ENCODE measurements at places on chromosomes 4 and X.
A peak's percentile ranks its signal among the peaks of the same experiment; 100 is the strongest.

DNA sequence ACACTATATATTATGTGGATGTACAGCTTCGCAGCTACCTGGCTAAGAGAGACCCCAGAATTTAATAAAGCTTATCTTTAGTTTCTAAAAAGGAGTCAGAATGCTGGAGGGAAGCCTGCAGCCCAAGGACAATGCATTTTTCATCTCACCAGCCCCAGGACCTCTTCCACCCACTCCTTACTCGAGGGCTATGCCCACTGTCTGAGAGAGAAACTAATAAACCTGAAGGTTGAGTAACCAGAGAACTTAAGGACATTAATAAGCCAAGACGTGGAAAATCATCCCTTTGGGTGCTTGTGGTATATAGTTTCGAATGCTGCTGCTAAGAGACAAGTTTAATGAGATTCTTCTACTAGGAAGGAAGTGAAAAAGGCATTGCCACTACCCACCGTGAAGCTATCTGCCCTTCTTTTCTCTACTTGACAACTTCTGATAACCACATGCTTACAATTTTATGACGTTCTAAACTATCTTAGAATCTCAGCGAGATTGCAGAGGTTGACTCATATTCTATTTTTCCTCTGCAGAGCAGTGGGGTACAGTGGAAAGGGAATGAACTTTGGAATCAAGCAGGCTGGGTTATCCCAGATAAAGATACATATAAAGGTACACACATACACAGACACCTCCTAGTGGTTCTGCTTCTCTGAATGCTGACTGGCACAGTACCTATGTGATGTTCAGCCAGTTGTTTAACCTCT, 3.3 kb downstream of the RELL1 start:
- DNase-seq, result no peak

DNA sequence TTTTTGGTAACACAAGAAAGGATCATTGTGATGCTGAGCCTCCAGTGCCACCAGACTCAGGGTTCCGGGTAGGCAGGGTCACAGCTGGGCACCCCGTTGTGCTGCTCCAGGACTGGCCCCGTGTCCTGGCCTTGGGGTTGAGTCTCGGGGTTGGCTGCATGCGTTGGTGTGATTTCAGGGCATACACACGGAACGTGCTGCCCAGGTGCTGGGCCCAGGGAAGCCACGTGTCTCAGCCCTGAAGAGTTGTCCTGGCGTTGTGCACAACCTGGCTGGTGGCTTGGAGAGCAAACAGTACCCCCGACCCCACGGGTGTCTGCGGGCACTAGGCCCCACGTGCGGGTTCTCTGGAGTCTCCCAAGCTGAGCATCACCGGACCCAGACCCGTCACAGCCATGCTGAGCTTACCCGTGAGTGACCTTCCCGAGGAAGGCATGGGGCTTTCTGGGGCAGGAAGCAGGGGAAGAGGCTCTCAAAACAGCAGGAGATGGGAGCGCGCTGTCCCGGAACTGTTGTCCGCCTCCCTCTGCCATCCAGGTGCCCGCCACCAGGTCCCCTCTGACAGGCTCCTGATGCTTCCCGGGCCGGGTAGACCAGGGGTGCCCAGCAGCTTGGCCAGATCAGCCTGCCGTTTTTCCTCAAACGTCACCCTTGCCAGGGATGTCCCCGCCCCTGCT, 66.1 kb upstream of the ENPP6 start:
- DNase-seq, result no peak

DNA sequence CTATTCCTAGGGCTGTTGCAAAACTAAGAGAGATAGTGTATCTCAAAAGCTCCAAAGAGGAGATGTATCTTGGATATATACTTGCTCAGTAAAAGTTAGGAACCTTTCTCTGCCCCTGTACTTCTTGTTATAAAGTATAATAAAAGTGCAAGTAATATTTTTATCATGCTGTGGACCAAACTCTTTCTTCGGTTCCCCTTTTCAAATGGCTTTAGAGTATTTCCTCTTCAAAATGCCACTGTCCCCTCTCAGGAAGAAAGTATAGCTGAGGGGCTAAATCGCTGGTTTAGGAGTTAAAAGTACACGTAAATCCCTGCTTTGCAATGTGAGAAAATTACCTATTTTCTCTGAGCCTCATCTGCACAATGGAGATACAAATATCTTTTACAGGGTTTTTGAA, 169.1 kb upstream of the FTHL17 start:
- DNase-seq, result no peak

DNA sequence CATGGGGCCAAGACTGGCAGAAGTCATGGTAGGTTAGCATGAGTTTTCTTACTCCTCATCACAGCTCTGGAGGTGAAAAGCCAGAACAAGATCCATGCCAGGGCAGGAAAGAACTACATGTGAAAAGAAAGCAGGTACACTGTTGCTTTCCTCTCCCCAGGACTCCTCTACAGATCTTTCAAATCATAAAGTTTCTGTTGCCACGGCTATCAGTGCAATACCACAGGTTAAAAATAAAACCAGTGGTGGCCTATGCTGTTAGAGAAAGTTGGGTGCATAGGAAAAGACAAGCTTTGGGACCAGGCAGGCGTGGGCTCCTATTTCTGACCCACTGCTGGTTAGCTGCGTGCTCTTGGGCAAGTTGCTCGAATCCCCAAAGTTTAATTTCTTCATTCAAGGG, 81.4 kb downstream of the SH3RF1 start:
- no peak for DNase-seq

- DNase-seq, result no peak
Observed at GRCh38 chrX:72340041-72340440, 34.3 kb upstream of the CITED1 start.

DNA sequence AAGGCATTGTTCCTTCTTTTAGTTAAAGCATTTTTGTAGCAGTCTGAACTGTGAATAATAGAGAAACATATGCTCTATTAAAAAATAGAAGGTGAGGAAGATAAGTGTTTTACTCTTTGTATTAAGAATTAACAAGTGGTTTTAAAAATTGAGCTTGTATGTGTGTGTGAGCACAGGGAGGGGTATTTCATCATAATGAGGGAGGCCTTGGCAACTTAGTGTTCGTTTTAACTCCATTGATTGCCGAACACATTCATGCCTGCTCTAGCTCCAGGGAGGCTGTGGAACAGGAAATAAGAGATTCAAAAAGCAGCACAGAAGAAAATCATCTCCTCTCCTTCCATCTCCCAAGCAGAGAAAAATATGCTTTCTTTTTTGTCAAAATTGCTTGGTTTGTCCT, 14.8 kb downstream of the SHROOM3 start:
- no peak for DNase-seq

- DNase-seq, result no peak
Observed at GRCh38 chrX:134908356-134908755, 82.4 kb upstream of the SMIM10 start.

- no peak for DNase-seq
Observed at GRCh38 chr4:121838136-121838535, 14.5 kb upstream of the CCNA2 start.

- DNase-seq, result no peak
Observed at GRCh38 chr4:102387552-102388150, 42.4 kb upstream of the SLC39A8 start.

- peak; percentile 68 for DNase-seq
Observed at GRCh38 chr4:2462218-2462991, 6.5 kb upstream of the RNF4 start.

DNA sequence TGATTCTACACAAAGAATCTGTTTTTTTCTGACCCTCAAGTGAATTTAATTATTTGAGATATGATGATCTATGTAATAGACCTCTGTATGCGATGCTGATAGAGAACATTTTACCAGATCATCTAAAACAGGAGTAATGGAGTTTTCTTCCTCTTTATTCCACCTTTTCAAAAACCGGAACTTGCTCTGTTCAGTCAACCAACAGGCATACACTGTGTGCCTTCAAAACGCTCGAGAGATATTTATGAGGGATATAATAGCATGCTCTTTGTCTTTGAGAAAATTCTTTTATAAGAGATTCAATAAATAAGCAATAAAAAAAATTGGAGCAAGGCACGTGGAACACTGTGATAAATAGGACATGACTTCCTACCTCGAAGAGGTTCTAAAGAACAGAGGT, 2.0 kb downstream of the NYX start:
- DNase-seq, result no peak

- DNase-seq, result no peak
Observed at GRCh38 chr4:155072417-155072816, 136.0 kb upstream of the NPY2R start.

DNA sequence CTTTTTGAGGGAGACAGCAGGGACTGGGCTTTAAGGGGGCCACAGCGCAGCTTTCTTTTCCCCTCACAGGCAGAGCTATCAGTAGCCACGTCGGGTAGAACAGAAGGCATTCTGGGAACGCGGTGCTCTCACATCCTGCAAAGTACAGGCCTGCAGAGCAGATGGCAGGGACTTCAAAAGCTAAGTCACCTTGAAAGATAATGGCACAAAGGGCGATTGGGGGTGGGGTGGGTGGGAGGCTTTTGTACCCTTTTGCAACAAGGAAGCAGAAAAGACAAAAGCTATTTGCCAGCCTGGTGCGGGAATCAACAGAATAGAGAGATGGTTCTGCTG, 93.9 kb downstream of the PHKA2 start:
- no peak for DNase-seq

DNA sequence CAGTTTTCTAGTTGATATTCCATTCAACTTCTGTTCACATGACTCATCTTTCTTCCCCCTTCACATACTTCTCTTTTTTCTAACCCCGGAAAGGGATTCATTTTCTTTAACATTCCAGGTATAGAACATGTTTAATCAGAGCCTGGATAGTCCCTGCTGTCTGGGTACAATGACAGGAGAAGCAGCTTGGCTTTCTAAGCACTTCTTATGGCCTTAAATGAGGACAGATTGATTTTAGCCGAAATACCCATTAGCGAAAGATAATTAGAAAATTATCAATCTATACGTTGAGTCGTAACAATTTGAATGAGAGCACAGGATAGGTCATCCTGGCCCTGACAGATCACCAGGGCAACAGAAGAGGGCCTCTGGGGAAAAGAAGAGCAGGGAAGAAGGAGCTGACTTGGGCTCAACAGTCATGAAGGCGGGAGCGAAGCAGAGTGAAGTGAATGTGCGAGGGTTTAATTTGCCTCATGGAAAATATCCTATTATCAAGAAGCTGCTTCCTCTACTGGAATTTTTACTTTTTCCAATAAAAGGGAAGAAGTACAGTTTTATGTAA, 62.2 kb downstream of the PPP1R2C start:
- no peak for DNase-seq

DNA sequence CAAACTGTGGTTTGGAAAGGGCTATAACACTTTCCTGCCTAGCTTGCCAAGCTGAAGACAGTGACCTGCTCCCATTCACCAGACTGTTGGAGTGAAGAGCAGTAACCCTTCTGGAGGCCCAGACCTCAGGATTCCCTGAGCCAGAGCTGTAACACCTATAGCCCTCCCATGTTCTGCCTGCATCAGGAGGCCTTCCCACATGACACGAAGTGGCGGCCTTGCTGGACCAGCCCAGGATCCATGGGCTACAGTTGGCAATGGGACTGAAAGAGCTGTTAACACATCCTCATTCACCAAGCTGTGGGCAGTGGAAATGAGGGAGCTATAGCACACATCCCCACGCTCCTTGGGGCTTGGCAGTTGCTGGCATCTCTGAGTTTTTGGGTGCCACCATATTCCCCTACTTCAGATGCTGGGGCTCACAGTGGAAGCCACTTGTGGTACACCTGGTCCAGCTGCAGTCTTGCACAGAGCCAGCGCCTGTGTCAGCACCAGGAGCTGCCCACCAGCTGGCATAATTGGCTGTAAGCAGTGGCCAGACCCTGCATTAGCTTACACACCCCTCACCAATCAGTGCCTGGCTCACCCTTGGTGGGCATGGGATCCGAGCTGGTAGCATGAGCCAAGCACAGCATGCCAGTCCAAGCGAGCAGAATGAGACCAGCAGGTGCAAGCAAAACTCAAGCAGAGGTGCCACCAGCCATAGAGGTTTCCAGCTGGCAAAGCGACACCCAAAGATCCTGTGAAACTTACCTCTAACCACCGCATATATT, 1029.3 kb downstream of the TECRL start:
- no peak for DNase-seq
